Retina (tissue), 1 donor: ENCODE measurements at places on chromosomes 5 and 9.

DNA sequence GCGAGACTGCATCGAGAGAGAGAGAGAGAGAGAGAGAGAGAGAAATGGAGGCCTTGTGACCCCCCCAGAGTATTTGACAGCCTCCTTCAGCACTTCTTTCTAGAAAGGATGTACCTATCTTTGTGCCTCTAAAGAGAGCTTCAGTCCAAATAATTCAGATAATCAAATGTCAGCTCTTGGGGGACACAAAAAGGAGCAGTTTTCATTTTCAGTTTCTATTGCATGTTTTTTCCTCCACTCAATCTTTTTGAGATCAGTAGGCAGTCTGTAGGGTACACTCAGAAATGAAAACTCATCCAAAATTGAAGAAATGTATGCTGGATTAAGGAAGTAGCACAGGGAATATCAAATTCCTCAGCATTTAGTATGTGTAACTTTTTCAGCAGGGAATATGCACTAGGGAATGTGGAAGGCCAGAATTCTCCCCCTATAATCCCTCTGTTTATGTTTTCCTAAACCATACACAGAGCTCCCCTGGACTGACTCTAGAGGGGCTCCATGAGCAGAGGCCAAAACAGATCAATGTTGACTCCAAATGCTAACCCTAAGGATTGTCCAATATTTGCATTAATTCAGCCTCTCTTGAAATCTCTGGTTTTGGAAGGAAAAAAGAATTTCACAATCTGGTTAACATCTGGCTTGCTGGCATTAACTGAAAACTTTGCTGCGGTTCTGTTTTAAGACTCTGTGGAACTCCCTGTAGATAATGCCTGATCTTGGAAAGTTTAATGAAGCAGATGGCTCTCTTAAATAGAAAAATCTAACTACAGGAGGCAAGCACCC is 250.1 kb downstream of the CEMIP2 start:
- no peak for DNase-seq

- no peak for DNase-seq
Observed at GRCh38 chr5:64968591-64969110, 199.9 kb downstream of the CWC27 start.

DNA sequence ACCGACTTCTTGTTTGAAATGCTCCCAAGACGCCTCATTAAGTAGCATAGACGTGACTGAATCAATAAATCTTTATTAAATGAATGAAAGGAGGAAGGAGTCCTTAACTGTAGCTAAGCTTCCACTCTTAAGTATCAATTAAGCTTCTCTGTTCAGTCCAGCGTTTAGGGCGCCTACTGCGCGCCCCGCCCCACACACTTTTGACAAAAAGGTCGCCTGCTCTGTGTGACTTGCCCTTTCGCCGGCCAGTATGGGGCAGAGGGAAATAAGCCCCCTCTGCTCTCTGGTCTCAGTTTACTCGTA is 662 bp upstream of the DOLPP1 start:
- DNase-seq, result no peak

DNA sequence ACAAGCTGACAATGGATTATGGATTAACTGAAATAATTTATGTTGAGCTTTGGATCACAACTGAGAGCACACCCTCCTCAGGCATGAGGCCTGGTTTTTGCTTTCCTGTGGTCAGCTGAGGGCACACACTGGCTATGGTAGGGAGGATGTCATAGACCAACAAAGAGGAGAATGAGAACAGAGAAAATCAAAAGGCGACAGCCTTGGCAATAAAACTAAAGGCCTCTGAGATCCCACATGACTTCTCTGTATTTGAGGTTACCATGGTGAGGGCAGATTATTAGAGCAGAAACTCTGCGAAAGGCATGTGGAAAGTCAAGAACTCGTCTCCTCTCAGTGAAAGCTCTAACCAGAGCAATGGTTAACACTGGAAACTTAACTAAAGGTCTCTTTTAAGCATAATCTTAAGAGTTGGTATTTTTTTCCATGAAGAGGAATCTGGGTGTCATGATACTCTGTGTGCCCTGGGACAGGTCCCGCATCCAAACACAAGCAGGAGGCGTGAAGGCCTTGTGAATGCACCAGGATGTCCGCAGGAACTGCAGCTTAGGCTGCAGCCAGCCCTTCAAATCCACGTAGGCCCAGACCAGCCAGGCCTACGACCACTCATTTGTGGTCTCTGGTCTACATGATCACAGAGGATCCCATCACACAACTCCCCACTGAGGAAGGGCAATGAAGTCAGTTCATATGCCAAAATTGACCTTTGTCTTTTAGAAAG is 12.4 kb upstream of the MEIKIN start:
- DNase-seq, result peak; percentile 83

- no peak for DNase-seq
Observed at GRCh38 chr5:125140855-125141254, 394.4 kb upstream of the ZNF608 start.

- DNase-seq, result peak; percentile 20
Observed at GRCh38 chr5:443239-444151, 519 bp downstream of the EXOC3 start.

DNA sequence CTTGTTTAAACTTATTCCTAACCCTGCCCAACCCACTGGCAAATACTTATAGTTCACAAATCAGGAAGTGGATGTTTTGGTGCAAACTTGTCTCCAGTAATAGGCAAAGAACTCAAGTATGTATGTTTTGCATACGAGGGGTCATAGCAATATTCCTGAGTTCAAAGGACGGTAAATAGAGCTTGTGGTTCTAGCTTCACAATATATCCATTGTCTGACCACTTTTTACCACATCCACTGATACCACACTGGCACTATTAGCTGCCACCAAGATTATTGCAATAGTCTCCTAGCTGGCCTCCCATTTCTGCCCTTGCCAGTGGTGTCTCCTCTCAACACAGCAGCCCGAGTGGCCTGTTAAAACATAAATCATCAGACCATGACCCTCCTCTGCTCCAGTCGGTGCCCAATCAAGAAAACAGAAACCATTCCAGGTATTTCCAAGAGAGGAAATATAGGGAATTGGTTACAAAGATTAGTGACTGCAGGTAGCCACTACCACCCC is 17.0 kb downstream of the GRXCR2 start:
- DNase-seq, result no peak

GRCh38 chr9:6969805-6970204 is 212.0 kb downstream of the KDM4C start:
- DNase-seq, result no peak

DNA sequence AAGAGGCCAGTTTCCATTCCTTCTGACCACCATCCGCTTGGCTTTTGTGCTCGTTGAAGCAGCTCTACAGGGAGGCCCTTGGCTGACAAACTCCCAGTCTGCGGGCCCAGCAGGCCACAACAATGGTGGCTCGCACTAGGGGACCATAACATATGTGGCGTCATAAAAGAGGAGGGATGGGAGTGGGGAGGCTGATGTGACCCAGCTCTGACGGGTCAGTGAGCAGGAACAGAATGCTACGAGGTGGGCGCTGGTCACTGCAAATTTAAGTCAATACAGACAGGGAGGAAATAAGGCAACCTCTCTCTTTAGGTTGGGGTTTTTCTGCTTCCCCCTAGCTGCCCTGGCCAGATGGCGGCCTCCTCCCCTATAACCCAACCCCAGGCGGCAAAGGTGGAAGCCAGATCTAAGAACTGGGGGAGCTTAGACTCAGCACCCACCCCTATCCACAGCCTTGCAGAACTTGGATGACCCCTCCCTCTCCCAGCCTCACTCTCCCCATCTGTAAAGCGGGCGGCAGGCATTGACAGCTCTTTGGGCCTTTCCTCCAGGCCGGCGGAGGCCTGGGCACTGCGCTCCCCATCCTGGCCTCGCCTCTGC is 778 bp downstream of the FRRS1L start:
- DNase-seq, result peak; percentile 73

DNA sequence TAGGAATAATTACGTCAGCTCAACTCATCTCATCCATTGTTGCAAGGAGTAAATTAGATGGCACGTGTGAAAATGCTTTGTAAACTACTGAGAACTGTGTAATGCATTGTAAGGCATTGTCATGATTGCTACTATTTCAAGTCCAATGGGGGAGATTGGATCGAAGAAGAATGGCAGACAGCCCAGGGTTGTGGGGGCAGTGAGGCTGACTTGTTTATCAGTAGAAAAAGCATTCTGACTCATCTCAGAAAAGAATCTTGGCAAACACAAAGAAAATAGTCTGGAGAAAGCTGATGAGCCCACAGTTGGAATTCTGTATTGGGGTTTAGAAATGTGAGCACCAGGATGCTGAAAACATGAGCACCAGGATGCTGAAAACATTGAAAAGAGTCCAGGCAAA is 28.0 kb upstream of the DAP start:
- no peak for DNase-seq

DNA sequence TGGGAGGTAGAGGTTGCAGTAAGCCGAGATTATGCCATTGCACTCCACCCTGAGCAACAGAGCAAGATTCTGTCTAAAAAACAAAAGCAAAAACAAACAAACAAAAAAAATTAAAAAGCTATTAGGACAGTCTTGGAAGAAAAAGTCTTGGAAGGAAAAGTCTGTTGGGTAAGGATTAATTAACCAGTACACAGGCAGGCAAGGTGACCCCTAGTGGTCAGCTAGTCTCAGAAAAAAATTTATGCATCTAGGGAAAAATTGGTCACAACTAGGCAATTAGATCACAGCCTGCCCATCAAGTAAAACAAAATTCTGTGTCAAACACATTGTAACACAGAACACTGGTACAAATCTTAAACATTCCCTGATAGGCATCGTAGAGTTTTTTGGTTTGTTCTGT is 6.7 kb upstream of the ANKRD18B start:
- peak; percentile 34 for DNase-seq

GRCh38 chr5:179866241-179867078 is 7.8 kb upstream of the MRNIP start:
- no peak for DNase-seq

DNA sequence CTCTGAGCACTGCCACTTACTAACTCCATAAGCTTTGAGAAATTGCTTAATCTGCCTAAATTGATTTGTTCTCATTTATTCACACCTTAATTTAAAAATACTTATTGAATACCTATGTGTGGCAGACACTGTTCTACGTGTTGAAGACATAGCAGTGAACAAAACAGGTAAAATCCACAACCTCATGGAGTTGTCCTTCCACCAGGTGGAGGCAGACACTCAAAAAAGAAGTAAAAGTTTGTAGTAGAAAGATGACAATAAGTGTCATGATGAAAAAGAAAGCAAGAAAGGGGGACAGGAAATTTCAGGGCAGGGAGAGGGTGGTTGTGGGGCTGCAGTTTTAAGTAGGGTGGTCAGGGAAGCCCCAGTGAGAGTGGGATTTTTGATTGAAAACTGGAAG is 94.9 kb downstream of the SREK1 start:
- no peak for DNase-seq

DNA sequence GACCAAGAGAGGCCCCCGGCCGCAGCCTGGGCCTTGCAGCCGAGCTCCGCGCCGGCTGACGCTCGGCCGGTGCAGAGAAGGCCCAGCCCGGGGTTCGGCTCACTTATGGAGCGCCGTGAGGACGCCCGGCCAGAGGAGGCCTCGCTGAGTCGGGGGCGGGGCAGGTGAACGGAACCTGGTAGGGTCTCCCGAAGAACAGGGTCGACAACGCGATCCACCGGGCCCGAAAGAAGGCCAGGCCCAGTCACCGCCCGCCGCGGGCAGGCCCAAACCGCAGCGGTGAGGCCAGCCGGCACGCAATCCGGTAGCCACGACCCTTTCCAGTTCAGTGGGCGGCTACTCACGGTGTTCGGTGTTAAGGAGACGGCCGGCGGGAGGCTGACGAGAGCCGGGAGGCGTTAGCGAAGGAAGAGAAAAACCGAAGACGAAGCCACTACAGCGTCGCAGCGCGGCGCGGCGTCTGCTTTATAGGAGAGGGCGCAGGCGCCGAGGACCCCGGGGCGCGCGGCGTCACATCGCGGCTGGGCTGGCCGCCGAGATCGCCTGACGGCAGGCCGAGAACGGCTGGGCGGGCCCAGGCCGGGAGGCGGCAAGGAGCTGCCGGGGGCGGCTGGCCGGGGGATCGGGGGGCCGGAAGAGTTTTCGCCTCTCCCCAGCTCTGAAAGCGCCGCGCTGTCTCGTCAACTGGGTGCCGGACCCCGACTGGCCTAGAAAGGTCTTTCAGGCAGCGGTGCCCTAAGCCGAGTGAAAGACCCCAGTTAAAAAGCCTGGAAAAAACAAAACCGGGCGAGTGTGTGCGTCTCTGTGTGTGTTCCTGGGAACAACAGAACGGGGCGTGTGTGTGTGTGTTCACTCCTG is at the start of gene SKP1:
TSS of gene SKP1 (minus strand) at position 440 of the 858 bp plus-strand sequence. CDS start 2,928 bp downstream, outside the sequence.
- peak; percentile 95 for DNase-seq

DNA sequence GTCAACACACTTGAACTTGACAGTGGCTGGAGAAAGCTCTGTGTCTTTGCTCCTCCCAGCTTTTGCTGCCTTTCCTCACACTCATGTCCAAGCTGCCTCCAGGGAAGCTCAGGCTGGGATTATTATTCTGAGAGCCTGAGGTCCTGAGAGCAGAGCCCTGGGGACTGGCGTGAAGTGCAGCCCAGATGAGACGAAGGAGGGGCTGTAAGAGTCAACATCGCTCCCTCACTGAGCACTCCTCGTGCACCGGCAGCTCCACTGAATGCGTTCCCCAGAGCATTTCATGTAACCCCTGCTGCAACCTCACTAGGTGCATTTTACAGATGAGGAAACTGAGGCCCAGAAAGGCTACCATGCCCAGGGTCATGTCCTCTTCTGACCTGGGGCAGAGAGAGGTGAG is 63.5 kb upstream of the PHYKPL start:
- DNase-seq, result no peak

DNA sequence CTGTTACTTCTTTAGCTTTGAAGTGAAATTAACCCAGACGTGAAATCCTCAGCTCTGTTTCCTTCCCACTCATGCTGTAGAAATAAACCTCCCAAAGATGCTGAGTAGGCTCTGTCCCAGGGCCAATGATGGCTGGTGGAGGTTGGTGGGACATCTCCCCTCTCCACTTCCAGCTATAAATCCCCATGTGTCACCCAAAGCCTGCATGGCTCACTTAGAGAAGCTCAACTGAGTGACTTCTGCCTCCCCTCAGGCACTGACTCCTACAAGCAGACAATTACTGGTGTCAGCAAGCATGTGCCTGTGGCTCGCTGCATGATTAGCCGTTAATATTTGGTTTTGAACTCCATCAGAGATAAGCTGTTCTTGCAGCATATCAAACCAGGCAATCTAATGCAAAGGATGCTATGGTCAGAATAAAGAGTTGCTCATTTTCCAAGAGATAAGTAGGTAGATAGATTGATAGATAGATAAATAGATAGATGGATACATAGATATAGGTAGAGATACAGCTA is 569.5 kb upstream of the WWC1 start:
- no peak for DNase-seq

DNA sequence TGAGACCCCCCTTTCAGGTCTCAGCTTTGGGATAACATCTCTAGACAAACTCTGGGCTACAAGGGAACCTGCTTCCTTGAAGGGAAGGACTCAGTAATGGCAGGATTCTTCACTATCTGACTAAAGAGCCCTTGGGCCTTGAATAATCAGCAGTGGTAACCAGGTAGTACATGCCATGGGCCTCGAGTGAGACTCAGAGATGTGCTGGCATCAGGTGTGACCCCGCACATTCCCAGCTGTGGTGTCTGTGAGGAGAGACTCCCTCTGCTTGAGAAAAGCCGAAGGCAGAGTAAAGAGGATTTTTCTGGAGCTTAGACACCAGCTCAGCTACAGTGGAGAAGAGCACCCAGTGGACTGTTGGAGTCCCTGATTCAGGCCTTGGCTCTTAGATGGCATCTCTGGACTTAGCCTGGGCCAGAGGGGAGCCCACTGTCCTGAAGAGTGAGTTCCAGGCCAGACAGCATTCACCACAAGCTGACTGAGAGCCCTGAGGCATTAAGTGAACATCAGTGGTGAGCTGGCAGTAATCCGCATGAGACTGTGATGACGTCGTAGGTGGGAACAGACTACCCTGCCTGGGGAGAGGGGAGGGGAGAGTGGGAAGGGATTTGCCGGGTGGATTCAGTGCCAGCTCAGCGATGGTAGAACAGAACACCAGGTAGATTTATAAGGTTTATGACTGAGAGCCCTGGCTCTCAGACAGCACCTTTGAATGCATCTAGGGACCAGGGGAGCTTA is 5.3 kb upstream of the ZNF782 start:
- DNase-seq, result peak; percentile 23
